Activated T-helper 1 cell treated with Interleukin-2 at 50 U/mL for 16 hours (primary cell): ENCODE measurements at places on chromosomes 13 and 19.
A peak's percentile ranks its signal among the peaks of the same experiment; 100 is the strongest.

DNA sequence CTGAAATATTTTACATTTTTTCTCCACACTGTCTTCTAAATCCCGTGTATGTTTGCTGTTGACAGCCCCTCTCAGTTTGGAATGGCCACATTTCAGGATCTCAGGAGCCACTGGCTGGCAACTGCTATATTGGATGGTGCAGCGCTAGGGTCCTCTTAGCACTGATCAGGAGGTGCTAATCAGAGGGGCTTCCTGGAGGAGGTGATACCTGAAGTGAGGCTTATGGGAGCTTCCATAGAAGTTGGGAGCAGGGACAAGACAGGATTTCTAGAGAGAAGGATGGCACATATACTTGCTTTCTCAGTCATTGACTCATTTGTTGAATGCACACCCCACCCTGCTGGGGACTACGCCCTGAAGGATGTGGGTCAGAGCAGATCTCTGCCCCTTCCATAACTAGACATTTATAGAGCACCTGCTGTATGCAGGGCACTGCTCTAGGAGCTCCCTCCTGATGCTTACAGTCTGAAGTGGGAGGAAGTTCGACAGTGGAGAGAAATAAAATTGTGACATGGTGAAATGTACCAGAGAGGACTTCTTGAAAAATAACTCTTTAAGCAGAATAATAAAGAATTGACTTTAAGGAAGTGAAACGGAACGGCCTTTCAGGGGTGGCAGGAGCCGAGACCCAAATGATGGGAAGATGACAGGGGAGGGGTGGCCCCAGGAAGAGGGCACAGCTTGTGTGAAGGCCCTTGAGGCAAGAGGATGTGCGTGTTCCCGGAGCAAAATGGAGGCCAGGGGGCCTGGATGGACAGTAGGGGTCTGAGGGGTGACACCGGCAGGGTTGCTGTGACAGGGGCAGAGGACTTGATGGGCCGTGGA, 13.1 kb downstream of the AP2A1 start:
- no peak for DNase-seq

GRCh38 chr13:42883142-42883541, 101.8 kb downstream of the FAM216B start:
- DNase-seq, result no peak

DNA sequence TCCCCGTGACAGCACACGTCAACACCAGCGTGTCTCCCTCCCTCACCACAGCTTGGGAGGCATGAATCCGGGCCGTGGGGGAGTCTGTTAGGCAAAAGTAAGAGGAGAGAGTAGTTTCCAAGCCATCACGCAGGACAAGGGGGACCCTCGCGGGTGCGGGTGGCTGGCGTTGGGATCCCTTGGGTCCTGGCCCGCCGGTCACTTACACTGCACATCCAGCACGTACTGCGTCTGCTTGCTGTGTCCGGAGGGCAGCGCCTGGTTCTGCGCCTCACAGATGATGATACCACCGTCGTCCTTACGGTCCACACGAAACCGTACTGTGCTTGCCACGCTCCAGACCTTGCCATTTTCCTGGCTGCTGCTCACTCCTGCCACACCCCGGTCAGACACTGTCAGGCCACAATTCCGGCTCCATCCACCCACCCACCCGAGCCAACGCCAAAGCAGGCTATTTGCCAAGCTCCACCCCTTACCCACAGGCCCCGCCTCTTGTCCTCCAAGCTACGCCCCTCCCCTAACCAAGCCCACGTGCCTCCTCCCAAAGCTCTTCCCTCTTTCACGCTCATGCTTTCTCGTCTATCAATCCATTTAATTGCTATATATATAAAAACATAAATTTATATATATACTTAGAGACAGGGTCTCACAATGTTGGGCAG, 6.6 kb upstream of the ZNF428 start:
- DNase-seq, result no peak

DNA sequence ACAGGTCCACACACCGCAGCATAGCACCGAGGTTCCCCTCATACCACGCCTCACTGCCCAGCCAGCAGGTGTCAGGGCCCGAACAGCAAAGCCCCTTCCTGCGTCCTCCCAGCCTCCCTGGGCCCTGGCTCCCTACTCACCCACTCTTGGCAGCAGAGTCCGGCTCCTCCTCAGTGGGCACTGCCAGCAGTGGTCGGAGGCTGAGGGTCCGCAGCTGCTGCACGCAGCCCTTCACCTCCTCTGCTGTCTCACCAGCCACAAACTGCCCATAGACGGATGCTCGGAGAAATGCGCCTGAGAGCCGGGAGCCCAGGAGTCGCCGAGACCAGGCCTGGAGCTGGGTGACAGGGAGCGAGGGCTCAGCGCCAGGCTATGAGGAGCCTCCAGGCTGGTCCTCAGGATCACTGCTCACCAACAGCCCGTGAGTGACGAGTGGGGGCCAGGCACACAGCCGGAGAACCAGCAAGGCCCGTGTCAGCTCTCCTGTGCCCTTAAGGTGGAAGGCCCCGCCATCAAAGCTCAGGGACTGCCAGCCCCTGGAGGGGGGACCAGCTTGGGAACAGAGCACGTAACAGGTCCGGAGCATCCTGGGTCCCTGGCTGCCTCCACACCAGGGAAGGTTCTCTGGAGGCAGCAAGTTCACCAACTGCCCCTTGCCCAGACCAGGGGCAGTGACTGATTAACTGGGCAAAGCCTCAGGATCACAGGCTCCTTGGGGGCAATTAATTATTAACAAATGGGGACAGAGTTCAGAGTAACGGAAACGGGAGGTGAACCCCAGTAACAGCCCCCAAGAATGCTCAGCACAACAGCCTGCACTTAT, at the start of gene PRODH2:
Gene PRODH2, minus strand, starts transcription at position 626 of the 823 bp plus-strand sequence. Its CDS starts 40 bp downstream, at position 586.
- no peak for DNase-seq

DNA sequence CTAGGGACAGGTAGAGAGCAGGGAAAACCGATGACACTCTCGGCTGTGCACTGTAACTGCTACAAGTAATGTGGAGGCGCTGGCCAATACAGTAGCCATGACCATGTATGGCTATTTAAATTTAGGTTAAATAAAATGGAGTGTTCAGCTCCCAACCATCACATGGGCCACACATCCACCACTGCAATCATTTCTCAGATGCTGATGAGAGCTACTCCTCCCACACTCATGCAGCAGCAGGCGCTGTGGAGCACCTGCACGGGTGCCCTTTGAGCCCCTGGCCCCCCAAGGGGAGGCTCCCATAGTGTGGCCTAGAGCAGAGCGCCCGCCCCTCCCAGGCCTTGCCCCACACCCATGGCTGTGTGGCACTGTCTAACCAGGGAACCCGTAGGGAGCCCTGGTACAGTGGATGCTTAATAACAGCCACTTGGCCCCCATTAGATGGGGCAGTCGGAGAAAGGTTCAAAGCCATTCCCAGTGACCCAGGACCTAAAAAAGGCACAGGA, 6.0 kb downstream of the ACP4 start:
- no peak for DNase-seq

GRCh38 chr13:41457589-41458186, 338 bp downstream of the RGCC start:
- peak; percentile 23 for DNase-seq

DNA sequence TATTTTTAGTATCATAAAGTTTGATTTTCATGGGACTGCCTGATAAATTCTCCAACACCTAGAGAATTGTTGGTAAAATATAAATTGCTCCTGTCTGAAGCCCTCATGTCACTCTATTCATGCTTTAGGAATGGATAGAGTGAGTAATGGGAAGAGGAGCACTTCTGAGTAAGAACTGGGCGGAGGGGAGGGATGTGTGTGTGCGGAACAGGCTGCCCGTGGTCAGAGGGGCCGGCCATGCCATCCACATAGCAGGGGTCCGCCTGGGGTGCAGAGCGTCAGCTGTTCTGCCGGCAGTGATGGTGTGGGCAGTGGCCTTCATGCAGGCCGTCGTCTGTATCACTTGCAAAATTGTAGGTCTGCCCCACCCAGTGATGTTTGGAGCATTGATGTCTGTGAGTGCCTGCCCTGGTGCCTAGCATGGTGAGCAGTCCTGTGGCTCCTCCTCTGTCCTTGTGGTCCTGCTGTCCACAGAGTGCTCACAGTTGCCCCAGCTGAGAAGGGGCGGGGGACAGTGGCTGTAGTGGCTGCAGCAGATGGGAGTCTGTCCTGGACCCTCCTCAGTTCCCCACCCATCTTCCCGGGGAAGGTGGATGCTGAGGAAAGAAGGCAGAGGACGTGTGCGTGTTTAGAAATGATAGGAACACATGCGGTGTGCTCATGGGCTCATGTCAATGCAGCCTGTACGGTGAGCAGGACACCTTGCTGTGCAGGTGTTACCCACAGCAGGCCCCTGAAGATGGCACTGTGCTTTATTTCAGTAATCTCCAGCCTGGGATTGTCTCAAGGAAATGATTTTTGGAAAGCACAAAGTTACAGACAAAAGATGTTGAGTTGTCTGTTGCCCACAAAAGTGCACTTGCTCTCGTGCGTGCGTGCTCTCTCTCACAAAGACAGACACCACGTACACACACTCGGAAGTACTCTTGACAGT, 49.4 kb upstream of the TEX29 start:
- no peak for DNase-seq

DNA sequence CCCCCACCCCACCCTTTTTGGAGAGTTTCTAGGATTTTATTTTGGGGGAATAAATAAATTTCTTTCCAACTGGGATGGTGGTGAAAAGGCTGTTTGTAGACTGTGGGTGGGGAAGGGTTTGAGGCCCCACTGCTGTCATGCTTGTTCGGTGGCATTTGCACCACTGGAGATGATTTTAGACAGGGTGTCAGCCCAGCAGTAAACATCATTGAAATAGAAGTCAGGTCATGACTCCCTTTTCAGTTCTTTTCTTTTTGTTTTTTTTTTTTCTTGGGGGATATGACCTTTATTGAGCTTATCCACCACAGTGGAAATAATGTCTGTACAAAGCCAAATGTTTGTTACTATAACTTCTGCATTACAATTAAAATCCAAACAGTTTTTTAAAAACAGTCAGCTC, 14.1 kb downstream of the UBAC2 start:
- no peak for DNase-seq

DNA sequence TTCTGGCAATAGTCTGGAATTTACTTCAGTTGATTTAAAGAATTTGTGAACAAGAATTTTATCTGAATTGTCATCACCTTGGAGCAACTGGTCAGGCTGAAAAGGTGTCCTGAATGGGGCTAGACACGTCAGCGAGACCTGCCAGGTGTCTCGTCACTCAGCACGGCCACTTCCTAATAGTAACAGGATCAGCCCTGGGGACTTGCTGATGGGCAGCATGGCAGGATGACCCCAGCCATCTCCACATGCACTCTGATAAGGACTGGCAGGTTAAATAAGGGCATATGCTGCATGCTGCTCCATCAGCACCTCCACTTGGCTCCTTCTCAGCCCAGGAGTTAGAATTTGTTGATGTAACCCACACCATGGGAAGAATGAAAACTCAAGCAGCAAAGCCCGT, 224.2 kb downstream of the FOXO1 start:
- no peak for DNase-seq

- DNase-seq, result no peak
Measured at GRCh38 chr13:34634448-34634847, 307.6 kb upstream of the NBEA start.

GRCh38 chr13:68608147-68608546, 1378.0 kb upstream of the PCDH9 start:
- DNase-seq, result no peak

DNA sequence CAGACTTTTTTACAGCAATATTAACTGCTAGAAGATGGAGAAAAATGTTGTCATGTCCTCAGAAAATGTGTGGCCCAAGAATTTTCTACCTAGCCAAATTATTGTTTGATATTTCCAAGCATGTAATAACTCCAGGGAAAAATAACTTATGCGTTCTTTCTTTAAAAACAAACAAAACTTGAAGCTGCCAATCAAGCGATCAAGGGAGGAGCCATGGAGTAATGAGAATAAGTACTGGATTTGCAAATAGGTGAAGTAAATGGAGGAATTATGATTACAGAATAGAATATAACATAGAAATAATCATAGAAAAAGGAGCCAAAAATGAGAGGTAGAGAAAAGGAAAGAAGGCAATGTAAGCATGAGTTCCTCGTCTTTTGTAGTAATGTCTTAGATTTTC, 225.3 kb downstream of the DLEU7 start:
- DNase-seq, result no peak

DNA sequence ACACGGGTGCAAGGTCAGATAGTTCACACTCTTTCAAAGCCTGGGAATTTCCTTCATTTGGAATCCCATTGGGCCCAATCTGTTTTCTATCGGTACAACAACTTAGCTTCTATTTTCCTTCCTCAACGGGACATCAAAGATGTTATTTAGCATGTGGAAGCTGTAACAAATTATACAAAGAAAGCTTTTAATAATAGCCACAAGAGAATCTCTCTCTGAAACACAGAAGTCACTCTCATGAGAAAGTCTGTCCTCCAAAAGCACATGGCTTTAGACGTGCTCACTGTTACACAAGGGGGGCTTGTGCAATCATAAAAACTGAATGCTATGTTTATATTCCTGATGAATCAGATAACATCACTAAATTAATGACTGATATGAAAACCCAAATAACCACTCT, 28.9 kb upstream of the CYSLTR2 start:
- no peak for DNase-seq
